Stimulated activated naive CD4-positive, alpha-beta T cell treated with Interleukin-2 at 50 U/mL for 16 hours (primary cell): ENCODE measurements at places on chromosomes 7 and 10.
A peak's percentile ranks its signal among the peaks of the same experiment; 100 is the strongest.

- DNase-seq: no peak
Observed at GRCh38 chr7:18849130-18849529, 268.3 kb downstream of the TWIST1 start.

GRCh38 chr7:127066974-127067373 is 185.8 kb downstream of the GRM8 start:
- DNase-seq: no peak

DNA sequence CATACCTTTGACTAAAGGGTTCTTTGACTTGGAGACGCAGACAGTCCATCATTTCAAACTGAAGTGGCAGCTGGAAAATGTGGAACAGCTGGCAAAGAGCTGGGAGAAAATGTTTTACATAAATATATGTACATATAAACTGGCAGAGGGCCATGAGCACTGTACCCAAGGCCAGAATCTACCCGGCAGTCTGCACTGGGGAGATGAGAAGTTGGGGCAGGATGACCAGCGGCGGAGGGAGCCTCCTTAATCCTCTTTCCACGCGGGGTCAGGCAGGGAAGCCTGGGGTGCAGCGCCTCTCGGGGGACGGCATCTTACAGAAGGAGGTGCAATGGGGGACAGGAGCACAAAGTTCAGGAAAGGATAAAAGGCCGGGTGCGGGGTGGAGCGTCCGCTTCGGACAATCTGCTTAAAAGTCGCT is 1.3 kb downstream of the GLI3 start:
- no peak for DNase-seq

- no peak for DNase-seq
Observed at GRCh38 chr7:103764901-103765300, 224.6 kb downstream of the RELN start.

- no peak for DNase-seq
Observed at GRCh38 chr7:50293509-50294179, 10.9 kb upstream of the IKZF1 start.

GRCh38 chr10:43354879-43355380 is 16.5 kb upstream of the FXYD4 start:
- no peak for DNase-seq

GRCh38 chr7:42915356-42915755 is 3.5 kb upstream of the C7orf25 start:
- no peak for DNase-seq

DNA sequence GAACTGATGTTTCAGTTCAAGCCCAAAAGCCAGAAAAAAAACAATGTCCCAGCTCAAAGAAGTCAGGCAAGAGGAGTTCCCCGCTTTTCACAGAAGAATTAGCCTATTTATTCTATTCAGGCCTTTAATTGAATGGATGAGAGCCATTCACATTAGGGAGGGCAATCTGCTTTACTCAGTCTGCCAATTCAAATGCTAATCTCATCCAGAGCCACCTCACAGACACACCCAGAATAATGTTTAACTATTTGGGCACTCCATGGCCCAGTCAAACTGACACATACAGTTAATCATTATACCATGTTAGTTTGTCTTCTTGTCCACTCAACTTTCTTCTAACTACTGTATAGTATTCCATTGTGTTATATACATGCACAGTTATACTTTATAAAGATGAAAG is 2.6 kb upstream of the NPSR1 start:
- no peak for DNase-seq

- no peak for DNase-seq
Observed at GRCh38 chr10:60139798-60140566, 233.6 kb upstream of the CCDC6 start.

GRCh38 chr7:16114633-16115032 is 306.7 kb downstream of the CRPPA start:
- no peak for DNase-seq

- no peak for DNase-seq
Observed at GRCh38 chr10:127886371-127887051, 6.2 kb downstream of the CLRN3 start.

- peak; percentile 31 for DNase-seq
Observed at GRCh38 chr7:39746103-39746819, 122.9 kb downstream of the RALA start.

- no peak for DNase-seq
Observed at GRCh38 chr7:133292631-133293030, 39.8 kb downstream of the EXOC4 start.

DNA sequence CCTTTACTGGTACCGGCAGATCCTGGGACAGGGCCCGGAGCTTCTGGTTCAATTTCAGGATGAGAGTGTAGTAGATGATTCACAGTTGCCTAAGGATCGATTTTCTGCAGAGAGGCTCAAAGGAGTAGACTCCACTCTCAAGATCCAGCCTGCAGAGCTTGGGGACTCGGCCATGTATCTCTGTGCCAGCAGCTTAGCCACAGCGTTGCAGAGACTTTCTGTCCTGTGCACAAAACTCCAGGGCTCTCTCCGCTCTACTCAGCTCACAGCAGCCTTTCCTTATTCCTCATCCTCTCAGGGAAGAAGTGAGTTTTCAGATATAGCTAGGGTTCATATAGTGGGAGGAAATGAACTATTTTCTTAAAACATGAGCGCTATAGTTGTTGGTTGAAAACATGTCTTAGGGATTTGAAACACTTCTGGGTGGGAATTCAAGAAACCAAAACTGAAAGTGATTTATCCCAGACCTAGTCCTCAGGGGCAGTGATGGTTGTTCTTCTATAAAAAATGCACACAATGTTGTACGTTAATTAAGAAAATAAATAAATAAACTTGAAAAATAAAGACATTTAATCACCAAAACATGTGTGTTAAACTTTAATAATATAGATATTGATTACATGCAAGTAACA is 150.2 kb upstream of the PRSS58 start:
- no peak for DNase-seq

- no peak for DNase-seq
Observed at GRCh38 chr7:39560408-39560807, 5.8 kb upstream of the YAE1 start.

DNA sequence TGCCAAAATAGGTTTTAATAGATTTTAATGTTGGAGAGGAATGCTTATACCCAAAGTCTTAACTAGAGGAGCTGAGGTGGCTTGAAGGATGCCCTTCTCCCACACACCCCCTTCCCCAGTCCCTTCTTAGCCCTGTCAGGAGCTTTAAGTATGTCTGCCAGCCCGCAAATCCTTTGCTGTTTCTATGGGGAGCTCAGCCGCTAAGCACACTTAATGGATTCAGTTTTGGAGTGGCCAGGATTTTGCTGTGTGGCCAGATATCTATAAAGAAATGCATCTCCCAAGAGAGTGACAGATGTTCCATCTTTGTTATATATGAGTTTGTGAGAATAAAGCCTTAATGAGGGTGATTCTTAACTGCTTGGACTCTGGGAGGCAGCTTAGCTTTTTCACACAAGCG is 152.9 kb upstream of the ZNF32 start:
- DNase-seq: no peak

DNA sequence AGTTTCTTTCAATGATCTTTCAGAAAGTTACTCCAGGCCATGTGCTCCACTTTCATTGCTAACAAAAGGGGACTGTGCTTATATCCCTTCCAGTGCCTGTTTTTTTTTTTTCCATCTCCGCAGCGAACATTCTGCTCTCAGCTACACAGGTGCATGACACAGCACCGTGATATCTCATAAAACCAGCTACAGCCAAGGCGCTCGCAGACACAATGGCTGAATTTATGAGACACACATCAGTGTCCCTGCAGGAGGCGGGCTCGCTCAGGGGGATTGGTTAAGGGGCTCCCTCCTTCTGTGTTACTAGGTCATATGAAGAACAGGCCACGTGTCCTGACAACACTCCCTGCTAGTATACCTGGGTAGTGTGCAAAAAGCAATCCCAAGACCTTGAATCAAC is 245.5 kb downstream of the SKAP2 start:
- no peak for DNase-seq

DNA sequence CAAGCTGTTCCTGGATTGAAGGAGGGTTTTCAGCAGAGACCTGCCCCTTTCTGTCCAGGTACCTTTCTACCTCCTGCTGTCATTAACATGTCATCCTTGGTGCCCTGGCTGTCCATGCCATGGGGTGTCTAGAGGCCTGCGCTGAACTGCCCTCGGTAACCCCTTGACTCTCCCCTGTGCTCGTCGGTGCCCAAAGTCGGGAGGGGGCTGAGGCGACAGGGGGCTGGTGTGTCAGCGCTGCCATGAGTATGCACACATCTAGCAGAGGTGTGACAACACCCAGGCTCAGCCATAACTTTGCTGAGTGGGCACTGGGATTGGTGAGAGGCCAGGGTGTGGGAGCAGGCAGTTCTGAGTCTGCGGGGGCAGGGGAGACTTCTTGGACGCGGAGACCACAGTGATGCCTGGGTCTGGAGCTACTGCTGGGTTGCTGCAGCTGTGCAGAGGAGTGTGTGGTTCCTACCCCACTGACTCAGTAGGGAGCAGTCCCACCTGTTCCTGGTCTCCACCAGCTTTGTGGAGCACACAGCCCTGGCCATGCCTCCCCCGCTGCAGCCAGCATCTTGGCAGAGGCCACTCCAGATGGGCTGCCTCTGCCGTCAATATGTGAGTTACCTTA is 376.2 kb upstream of the SEMA3C start:
- no peak for DNase-seq

- DNase-seq: peak; percentile 7
Observed at GRCh38 chr10:126387931-126388911, at the start of gene ADAM12. Gene ADAM12 (minus strand): TSS chr10:126388477. CDS start chr10:126388145, 332 bp downstream.

- no peak for DNase-seq
Observed at GRCh38 chr10:124640538-124641231, 103.5 kb downstream of the FAM53B start.

- DNase-seq: no peak
Observed at GRCh38 chr10:131825150-131825848, 75.5 kb upstream of the PPP2R2D start.

DNA sequence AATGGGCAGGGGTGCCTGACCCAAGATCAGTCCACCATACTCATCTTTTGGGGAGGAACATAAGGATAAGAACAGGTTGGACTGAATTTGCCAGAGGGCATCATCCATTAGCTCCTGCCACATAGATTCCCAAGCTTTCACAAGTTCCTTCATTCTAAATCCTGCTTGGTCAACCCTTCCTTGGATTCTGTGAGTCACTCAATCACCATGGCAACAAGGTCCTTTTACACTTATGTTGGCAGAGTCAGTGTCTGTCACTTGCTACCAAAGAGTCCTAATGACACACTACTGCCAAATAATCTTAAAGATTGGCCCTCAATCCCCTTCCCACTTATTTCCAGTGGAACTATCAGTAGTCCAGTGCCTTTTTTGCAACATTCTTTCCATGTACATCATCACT is 5.0 kb upstream of the LGI1 start:
- no peak for DNase-seq

GRCh38 chr10:119691726-119692125 is 34.1 kb upstream of the INPP5F start:
- no peak for DNase-seq

- no peak for DNase-seq
Observed at GRCh38 chr10:80474941-80475340, 20.8 kb downstream of the TSPAN14 start.

- no peak for DNase-seq
Observed at GRCh38 chr10:78381107-78381506, 347.4 kb downstream of the RPS24 start.

DNA sequence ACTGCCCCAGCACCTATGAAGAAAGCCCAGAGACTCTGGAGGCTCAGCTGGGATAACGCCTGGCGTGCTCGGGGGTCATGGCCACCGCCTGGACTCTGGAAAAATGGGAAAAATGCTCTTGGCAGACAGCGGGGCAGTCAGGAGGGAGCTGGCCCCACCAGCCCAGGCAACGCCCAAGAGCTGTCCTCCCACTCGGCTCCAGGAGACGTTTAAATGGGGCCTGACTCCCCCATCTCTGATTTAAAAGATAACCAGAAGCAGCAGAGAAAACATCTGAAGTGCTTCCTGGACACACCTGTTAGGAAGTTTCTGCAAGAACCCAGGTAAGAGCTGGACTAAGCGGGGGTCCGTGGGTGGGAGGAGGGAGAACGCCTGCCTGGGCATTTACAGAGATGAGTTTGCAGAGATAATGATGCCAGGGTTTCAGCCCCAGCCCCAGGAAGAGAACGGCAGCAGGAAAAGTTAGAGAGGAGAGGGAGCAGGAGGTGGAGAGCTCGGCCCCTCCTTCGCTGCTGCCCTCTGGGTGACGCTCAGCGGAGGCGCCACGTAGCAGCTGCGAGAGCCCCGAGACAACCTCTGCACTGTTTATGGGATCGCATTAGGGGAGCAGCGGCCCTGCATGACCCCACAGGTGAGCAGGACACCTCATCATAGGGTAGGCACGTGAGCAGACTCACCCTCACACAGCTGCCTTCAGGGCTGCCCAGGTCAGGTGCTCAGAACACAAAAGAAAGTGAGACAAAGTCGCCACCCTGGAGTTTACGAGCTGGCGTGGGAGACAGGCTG is 83.5 kb upstream of the INSIG1 start:
- DNase-seq: no peak

- DNase-seq: no peak
Observed at GRCh38 chr7:154960063-154960790, 42.7 kb downstream of the PAXIP1 start.

DNA sequence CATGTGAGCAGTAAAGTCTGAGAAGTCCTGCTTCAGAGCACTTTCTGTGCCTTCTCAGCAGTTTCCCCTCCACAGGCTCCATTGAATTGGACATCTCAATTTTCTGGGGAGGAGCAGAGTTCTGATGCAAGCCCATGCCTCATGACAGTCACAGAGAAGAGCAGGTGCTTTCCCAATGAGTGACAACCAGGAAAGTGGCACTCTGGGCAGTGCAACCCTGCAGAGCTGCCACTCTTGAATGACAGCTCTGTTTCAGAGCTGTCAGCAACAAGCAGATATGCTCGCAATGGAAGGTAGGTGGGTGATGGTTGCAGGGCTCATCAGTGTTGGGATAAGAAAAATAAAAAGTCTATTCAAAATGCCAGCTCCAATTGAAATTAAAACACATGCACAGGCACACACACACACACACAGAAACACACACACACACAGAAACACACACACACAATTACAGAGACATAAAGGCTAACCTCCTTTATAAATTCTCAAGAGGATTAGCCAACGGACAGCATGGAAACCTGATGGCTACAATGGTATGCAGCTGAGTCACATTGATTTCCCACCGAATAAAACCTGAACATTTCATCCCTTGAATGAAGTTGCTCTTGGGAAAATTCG is 50.5 kb downstream of the C10orf67 start:
- no peak for DNase-seq
